ENCODE measurements at places on chromosomes 13 and 19. TPM values are rescaled to one million over a fixed set of nuclear protein-coding genes. Genes with fewer than 3 reads are reported as not detected.
A peak's percentile ranks its signal among the peaks of the same experiment; 100 is the strongest.

Gene HIF3A
- total RNA-seq, result 0.26 TPM

Gene FLT1
- total RNA-seq, result 1.6 TPM

Gene POLR1G
- 5.0 TPM for total RNA-seq

Gene ZMYM2
- 83.6 TPM for total RNA-seq

Gene ZNF493
- 45.8 TPM for total RNA-seq

GRCh38 chr19:53865918-53866864 lies 1.5 kb upstream of the MYADM start:
- DNase-seq, result peak; percentile 73

DNA sequence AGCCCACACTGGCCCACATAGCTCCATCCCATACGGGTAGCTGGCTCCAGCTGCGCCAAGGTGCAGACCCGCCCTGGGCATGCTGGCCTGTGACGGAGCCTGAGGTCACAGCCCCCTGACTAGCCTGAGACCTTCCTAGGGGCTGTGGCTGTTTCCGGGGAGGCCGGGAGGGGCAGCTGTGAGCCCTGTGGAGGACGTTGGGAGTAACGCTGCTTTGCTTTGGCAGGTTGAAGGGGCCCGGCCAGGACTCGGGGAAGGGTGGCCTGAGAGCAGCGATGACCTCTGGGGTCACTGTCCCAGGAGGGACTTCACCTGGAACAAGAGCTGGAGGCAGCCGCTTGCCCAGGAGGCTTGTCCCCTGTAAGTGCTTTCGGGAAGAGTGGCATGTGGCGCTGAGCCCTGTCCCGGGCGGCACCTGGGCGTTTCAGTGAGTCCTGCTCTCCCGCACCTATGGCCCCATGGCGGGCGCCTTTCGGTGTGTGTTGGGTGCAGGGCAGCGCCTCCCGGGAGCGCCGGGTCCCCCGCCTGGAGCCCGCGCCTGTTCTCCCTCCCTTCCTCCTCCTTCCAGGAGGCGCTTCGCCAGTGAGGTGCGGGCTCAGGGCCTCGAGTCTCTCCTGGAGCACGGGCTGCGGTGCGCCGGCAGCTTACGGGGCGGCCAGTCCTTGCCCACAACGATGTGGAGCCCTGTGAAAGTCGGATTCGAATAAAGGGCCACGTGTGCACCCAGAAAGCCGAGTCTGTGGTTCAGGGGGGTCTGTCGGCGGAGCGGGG lies 1.1 kb upstream of the FAM174C start:
- DNase-seq, result no peak

- DNase-seq, result peak; percentile 91
These were observed 135.2 kb downstream of the TSHZ3 start for GRCh38 chr19:31214086-31214485.

- no peak for DNase-seq
These were observed 52.8 kb downstream of the SERP2 start for GRCh38 chr13:44426461-44426860.

GRCh38 chr13:95485045-95485517 lies 67.4 kb upstream of the CLDN10 start:
- DNase-seq, result no peak

DNA sequence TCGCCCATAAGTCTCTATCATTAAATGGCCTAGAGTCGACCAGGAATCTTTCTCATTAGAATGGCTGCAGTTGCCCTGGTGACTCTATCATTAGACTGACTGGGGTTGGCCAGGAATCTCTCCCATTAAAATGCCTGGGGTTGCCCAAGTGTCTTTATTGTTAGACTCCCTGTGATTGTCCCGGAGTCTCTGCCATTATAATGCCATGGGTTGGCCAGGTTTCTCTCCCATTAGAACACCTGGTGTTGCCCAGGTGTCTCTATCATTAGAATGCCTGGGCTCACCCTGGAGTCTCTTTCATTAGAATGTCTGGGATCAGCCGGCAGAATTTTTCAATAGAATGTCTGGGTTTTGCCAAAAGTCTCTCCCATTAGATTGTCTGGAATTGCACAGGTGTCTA lies 1459.3 kb downstream of the UQCRFS1 start:
- no peak for DNase-seq

GRCh38 chr13:50511877-50512341 lies 331.6 kb downstream of the DLEU7 start:
- no peak for DNase-seq

DNA sequence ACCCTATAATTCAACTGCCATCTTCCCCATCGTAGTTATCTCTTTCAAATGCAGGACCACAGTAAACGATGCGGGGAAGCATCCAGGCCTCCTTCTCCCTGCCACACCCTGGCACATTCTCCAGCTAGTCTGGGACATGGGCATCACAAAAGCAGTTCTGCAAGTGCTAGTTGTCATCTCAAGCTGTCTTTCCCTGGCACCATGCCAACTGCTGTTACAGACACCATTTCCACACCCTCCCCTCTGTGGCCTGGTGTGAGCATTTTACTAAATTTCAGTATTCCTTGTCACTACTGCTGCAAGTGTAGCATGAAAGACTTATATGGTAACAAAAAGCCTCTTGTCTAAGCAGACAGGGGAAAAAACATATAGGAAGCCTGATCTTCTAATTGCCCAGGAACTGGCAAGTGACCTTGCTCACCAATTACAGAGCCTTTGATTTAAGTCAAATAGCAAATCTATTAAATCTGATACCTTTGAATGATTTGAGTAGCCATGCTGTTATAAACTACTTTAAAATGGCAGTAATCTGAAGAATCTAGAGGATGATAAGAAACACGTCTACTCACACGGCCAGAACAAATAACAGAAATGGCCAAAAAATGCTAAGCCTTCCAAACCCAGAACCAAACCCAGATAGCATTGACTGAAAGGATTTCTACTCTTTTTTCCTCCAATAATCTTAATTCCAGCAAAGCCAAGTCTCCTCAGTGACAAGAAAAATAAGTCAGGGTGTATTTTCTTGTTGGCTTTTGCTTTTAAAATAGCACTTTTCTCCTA lies 179.0 kb downstream of the NUFIP1 start:
- no peak for DNase-seq

- no peak for DNase-seq
These were observed 550 bp upstream of the DLL3 start for GRCh38 chr19:39497996-39498797.

GRCh38 chr19:10291554-10292205 lies 1.9 kb downstream of the ICAM5 start:
- no peak for DNase-seq

- DNase-seq, result no peak
These were observed 954.3 kb upstream of the SPRY2 start for GRCh38 chr13:81295177-81295576.

- DNase-seq, result no peak
These were observed 961 bp upstream of the URI1 start for GRCh38 chr19:29940971-29941585.

DNA sequence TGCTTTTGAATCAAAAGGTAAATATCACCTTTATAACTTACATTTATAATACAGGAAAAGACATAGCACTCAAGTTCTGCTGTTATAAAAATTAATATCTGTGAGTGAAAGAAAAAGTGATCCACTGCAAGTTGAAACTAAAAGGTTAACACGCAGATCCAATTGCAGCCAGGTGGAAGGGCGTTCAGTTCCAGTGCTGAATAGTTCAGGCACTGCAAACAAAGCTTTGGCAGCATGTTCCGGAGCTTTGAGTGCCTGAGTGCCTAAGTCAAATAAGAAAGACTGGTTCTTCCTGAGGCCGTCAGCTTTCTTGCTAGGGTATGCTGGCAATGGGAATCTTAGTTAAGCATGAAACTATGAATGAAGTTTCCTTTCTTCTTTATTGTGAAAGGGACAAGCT lies 200.3 kb downstream of the LMO7 start:
- DNase-seq, result no peak

DNA sequence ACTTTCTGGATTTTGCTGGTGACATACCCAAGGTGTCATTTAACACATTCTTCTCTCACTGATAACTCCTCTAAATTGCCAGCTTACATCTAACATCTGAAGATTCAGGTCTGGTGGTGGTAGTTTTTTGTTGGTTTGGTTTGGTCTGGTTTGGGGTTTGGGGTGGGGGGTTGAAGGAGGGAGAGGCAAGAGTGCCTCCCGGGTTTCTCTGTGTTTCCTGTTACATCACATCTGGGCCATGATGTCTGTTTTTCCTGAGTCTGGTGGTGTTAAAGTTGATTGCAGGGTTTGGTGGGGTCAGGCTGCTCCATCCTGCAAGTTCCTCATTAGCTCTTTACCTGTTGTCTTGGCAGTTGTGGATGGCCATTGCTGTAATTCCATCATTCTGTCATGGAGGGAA lies 155.8 kb upstream of the UBL3 start:
- DNase-seq, result no peak

- DNase-seq, result no peak
These were observed 773.8 kb downstream of the GPC5 start for GRCh38 chr13:92172191-92172590.

DNA sequence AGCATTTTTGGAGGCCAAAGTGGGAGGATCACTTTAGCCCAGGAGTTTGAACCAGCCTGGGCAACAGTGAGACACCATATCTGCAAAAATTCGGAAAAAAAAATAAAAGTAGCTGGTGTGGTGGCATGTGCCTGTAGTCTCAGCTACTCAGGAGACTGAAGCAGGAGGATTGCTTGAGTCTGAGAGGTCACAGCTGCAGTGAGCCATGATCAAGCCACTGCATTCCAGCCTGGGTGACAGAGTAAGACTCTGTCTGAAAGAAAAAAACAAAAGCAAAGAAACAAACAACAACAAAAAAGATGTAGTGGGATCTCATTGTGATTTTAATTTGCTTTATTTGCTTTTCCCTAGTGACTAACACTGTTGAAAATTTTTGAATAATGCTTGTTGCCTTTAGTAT lies 394.7 kb upstream of the KLHL1 start:
- no peak for DNase-seq

GRCh38 chr19:46892252-46893179 lies 31.7 kb downstream of the ARHGAP35 start:
- DNase-seq, result no peak

- DNase-seq, result no peak
These were observed 11.6 kb downstream of the MAP4K1 start for GRCh38 chr19:38606131-38606530.

- DNase-seq, result no peak
These were observed 56.1 kb downstream of the DNM2 start for GRCh38 chr19:10773969-10774368.

GRCh38 chr13:57899096-57899495 lies 267.6 kb downstream of the PCDH17 start:
- DNase-seq, result no peak

DNA sequence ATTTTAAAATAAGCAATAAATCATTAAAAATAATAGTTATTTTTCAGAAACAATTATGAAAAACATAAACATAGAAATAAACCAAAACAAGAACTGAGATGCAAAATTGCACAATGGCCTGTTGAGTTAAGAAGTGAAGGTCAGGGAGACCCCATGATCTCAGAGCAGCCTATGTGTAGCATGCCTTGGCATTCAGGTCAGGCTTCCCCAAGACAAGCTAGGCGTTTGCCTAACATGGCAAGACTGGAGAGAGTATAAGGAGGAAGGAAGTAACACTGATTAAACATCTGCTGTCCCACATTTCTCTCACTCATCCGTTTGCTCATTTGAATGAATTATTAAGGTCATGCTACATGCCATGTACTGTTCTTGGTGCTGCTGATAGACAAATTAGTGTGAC lies 291.8 kb downstream of the TSHZ3 start:
- DNase-seq, result no peak

DNA sequence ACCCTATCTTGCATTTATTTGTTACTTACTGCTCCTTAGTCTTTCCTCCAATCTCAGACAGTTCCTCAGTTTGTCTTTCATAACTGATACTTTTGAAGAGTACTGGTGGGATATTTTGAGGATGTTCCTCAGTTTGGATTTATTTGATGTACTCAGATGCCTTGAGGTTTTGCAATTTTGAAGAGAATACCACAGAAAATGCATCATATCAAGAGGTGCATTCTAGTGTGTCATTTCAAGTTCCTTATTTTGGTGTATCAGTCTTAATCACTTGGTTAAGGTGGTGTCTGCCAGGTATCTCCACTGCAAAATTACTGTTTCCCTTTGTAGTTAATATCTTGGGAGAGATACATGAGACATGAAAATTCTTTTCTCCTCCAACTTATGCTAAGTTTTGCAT lies 75.1 kb downstream of the URI1 start:
- DNase-seq, result no peak

DNA sequence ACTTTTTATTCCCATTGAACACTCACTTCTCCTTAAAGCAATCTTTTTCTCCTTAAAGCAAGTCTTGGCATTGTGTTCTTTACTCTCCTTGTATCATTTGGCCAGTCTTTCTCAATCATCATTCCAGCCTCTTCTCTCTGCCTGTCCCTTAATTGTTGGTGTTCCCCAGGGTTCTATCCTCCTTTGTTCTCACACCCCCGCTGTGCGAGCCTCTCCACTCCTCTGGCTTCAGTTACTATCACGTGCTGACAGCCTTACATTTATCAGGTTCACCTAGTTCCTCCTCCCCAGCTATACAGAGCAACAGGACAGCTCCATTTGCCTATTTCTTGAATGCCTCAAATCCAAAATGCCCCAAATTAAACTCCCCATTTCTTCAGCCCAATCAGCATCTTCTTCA lies 24.6 kb downstream of the CYSLTR2 start:
- no peak for DNase-seq

- no peak for DNase-seq
These were observed 3.9 kb downstream of the PIH1D1 start for GRCh38 chr19:49447485-49448431.

DNA sequence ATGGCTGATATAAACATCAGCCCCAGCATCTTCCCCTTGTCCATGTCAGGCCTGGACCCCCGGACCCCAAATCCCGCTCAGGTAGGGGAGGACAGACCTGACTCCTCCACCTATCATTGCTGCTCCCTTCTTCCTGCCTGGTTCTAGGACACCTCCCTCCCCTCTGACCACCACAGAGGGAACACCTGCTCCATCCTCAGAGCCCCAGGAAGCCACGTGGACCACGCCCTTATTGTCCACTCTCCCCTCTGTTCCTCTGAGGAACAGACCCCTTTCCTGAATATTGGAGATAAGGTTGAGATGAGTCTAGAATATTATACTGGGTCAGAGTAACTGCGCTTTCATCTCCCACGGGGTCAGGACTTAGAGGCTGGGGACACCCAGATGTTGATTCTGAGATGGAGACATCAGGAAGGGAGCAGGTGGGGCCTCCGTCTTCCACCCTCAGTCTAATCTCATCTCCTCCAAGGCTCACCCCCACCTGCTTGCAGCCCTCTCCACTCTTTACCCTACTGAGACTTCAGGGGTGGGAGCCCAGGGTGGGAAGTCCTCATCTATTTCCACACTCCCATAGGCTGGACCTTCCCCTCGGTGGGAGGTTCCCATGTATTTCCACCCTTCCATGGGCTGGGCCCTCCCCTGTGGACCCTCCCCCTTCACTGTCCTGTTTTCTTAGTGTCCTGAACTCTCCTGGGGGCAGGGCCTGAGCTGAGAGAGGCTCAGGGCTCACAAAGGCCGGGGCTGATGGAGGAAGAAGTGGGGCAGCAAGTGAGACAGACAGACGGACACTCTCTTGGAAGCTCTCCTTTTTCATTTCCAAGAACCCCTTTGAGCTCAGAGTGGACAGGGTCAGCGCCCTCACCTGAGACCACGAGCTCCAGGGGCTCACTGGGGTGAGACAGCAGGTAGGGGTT lies 2.7 kb downstream of the LILRA4 start:
- DNase-seq, result no peak
